Suppressor macrophage treated with lipopolysaccharide for 1 hour (primary cell): ENCODE measurements at places on chromosomes 12 and 14.
A peak's percentile ranks its signal among the peaks of the same experiment; 100 is the strongest.

GRCh38 chr14:60225265-60225664, 23.8 kb upstream of the PPM1A start:
- no peak for DNase-seq

- no peak for DNase-seq
Measured at GRCh38 chr12:105418229-105418628, 87.7 kb downstream of the C12orf75 start.

GRCh38 chr12:105431537-105432100, 101.1 kb downstream of the C12orf75 start:
- no peak for DNase-seq

DNA sequence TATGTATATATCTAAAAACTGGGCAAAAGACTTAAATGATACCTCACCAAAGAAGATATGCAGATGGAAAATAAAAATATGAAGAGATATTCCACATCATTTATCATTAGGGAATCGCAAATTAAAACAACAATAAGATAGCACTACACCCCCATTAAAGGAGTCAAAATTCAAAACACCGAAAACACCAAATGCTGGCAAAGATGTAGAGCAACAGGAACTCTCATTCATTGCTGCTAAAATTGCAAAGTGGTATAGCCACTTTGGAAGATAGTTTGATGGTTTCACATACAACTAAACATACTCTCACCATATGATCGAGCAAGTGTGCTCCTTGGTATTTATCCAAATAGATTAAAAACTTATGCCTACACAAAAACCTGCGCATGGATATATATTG, 131.5 kb upstream of the BCL2L14 start:
- no peak for DNase-seq

GRCh38 chr14:73426877-73427276, 31.5 kb downstream of the NUMB start:
- DNase-seq: peak; percentile 24

DNA sequence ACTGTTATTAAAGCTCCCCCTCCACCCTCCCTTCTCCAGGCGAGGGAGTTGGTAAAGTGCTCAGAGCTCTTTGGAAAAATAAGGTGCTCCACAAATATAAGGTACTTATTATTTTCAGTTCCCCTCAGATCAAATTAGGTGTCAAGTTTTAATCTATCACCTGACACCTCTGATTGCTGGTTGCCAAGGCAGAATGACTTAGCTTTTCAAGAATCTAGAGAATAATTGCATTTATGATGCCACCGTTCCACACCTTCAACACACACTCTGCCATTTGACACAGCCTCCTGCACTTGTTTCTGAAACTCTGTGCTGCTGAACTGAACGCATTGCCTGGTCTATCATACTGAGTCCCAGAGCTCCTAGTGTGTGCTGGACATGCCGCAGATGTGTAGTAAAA, 128.6 kb downstream of the CRACR2A start:
- DNase-seq: no peak

- no peak for DNase-seq
Measured at GRCh38 chr14:60628892-60629291, 20.4 kb downstream of the SIX1 start.

DNA sequence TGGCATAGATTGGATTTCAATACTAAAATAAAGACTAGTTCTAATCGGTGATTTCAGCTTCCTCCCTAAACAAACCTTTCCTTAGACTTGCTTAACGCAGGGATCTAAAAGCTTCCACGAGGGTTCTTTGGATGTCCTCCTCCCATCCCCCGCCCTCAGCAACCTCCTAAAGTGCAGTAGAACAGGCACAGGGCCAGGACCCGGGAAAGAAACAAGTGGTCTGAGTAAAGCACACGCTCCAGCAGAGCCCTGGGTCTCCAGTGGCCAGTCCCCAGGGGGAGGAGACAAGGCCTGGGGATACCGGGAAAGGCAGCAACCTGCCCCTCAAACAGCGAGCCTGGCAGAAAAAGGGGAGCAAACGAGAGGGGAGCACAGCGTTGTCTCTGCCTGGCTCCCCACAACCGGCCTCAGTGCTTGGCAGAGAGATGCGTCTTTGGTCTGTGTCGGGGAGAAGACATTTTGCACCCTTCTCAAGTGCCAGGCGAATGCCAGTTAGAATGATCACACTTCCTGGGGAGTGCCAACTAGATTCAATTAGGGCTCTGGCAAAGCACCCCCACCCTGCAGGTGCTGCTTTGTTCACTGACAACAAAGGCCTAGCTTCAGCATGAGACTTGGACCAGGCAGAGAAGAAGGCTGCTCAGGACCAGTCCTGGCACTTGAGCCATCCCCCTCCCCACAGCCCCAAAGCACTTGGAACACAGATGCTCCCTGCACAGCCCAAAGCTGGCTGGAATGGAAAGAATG, 17.1 kb upstream of the SLC6A12 start:
- DNase-seq: no peak

DNA sequence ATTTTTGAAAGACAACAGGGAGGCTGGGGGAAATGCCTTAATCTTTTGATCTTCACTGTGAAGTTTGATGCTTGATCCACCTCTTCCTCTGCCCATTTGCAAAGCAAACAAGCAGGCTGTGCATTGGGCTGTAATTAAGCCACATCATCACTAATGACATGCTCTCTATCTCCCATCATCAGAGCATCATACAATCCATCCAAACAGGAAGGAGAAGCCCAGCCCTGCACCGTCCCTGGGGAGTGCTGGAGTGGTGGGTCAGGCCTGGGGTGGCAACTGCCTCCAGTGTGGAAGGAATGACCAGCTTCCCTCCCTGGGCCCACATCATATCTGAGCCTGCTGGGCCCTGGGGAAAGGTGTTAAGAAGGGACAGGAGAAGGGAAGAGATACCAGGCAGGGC, 6.9 kb upstream of the KRT74 start:
- no peak for DNase-seq

GRCh38 chr12:125528281-125528680, 463.0 kb downstream of the AACS start:
- no peak for DNase-seq

- peak; percentile 18 for DNase-seq
Measured at GRCh38 chr12:25644979-25645378, 91.9 kb upstream of the LMNTD1 start.

DNA sequence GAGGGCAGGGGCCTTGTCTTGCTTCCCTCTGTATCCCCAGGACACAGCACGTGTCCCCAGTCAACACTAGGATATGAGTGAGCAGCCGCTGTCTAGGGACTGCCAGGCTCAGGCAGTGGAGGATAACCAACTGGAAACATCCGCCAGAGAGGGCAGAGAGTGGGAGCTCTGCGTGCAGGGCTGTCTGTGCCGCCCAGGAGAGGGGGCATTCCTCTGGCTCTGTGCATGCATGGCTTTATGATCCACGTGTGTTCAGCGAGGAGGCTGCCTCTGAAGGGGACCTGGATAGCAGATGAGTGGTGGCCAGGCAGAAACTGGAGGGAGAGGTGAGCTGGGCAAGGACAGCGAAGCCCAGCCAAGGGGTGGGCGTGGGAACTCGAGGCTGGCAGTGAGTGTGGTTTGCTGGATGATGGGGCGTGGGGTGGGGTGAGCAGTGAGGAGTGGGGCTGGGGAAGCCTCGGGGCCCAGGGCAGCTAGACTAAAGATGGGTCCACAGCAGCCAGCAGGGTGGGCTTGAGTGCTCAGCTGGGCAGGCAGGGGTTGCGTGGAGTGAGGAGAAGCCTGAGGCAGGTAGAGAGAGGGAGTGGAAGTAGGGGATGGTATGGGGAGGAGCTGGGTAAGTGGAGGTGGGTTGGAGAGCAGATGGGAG, 72.9 kb downstream of the PRIMA1 start:
- DNase-seq: no peak

- no peak for DNase-seq
Measured at GRCh38 chr12:71223139-71223538, 65.3 kb upstream of the TSPAN8 start.

DNA sequence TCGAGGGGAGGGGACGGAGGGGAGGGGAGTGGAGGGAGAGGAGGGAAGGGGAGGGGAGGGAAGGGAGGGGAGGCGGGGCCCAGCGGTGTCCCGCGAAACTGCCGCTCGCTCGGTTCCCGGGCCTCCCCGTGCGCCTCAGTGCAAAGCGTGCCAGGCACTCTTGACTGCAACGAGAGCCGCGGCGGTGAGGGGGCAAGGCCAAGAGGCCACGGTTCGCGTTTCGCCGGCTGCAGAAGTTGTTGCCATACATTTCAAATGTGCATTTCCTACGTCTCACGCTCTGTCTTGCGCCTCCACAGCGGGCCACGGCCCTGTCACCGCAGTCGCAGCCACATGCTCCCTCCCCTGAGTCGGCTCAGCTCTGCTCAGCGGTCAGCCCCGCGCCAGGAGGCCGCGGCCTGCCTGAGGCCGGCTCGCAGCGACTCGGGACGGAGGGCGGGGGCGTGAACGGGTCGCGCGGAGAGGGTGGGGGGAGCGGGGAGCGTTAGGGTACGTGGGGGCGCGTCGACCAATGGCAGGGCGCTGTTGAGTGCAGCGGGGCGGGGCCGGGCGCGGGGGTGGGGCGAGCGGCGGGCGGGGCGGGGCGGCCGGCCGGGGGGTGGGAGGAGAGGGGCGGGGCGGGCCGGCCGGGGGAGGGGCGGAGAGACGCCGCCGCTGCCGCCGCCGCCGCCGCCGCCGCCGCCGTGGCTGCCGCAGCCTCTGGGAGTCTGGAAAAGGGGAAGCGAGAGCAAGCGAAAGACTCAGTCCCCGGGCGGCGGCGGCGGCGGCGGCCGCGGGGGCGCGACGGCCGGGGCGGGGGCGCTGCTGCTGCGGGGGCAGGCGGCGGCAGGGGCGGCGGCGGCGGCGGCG, at the start of gene PPP2R5C:
TSS of gene PPP2R5C (plus strand) at position 678 of the 849 bp plus-strand sequence. CDS start 185 bp downstream, outside the sequence.
- DNase-seq: peak; percentile 94

DNA sequence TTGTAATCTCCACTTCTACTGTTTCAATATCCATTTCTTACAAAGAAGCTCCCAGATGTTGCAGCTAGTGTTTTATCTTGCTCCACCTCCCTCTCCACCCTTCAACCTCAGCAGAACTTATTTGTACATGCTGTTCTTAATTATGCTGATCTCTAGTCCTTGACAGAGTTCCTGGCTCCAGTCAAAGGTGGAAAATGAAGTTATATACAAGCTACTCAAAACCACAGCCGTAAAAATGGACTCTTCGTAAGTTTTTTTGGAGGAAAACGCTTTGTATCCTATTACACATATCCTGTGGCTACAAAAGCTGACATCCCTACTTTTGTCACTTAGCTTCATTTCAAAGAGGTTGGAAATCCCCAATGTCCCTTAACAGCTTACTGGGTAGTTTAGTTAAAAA, 1.3 kb downstream of the CLEC1A start:
- DNase-seq: peak; percentile 78

DNA sequence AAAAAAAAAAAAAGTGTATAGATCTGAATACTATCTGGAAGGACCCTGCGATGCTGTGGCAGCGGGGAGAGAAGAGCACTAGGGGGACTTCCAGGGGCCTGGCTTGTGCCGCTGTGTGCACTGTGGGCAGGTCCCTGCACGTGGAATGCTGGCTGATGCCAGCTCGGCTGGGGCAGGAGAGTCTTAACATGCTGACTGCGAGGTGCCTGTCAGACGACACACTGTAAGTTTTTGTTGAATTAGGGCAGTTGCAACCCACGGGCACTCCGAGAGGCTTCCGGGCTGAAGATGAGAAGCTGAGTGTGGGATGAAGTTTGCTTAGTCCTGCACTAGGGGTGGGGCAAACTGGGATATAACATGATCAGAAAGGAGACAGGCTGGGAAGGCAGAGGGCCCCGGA, 10.7 kb downstream of the GLT1D1 start:
- no peak for DNase-seq

DNA sequence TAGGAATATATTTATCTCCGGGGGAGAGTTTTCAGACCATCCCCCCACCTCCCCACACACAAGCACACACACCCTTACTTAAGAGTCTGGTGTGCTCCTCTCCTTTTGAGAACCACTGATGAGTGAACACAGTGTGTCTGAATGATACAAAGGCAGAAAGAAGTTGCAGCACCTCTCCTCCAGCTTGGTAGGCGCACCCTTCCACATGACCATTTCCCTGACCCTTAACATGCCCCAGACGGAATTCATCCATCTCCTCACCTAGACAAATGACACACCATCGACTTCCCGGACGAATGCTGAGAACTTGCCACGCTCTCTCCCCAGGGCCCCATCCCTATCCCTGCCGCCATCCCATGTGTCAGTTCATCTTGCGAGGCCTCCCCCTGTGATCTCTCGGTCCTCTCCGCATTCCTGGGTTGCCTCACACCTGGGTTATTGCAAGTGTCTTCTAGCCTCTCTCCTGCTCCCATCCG, 3.9 kb downstream of the TNFRSF1A start:
- DNase-seq: no peak

GRCh38 chr12:122021822-122022392, at the start of gene BCL7A:
Gene BCL7A, plus strand, starts transcription at chr12:122021884. Its CDS starts 208 bp downstream, at chr12:122022092.
- peak; percentile 81 for DNase-seq

DNA sequence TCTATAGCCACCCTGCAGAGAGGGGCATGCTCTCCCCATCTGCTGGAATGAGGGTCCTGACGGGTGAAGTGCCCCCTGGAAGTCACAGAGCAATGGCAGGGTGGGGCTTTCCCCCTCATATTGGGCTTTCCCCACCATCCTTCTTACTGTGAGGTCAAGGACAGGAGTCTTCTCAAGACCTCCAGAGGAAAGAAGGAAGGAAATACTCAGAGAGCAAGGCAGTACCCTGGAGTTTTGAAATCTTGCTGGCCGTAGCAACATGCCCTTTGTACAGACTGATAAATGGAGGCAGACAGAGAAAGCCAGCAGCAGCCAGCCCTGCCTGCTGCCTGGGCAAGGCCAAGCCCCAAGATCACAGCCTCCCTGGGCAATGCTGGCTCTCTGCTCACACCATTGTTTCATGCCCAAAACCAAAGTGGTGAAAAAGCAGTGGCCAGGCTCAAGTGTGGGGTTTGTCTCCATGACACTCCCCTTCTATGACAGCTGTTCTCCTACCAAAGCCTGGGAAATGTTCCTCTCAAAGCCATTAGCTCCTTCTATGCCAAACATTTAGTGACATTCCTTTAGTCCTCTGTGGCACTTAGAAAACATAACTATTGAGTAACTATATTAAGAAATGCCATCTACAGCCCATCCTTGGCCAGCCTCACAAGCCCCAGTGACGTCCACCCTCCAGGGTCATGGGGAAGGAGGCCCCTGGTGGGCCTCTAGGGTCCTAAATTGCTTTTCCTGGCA, 13.2 kb upstream of the ITPK1 start:
- DNase-seq: peak; percentile 48

- peak; percentile 56 for DNase-seq
Measured at GRCh38 chr14:71322655-71323250, 415.5 kb downstream of the PCNX1 start.

DNA sequence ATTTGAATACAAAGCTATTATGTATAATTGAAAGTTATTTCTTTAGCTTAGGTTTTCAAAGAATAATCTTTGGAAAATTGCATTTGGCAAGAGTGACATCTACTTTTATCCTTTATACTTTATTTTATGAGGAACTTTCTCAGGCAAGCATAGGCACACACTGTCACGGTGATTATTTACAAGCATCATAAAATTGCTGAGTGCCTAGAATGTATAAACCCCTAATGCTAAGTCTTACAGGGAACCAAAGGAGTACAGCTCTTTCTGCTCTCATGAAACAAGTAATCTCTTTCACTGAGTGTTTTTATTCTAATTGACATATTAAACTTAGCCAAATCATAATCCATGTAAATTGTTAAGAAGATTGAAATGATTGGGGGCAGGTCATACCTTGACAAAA, 154.9 kb downstream of the FSCB start:
- no peak for DNase-seq
